ENCODE measurements at places on chromosomes 2 and 18.

- no peak for DNase-seq
Observed at GRCh38 chr2:127128445-127128904, 21.5 kb upstream of the BIN1 start.

- DNase-seq: no peak
Observed at GRCh38 chr18:58991167-58991798, 126.6 kb downstream of the ZNF532 start.

DNA sequence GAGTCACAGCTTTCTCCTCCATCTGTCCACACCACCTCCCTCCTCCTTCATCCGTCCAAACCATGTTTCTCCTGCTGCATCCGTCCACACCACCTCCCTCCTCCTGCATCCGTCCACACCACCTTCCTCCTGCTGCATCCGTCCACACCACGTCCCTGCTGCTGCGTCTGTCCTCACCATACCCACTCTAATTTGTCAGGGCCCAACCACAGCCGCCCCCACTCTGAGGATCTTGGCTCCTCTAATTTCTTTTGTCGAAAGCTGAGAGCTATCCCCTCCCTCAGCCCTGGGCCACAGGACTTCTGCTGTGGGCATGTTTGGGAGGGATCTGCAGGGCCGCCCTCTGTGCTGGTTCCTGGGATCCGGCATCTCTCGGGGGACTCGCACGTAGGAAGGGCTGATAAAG, 67.4 kb downstream of the TPO start:
- DNase-seq: no peak

DNA sequence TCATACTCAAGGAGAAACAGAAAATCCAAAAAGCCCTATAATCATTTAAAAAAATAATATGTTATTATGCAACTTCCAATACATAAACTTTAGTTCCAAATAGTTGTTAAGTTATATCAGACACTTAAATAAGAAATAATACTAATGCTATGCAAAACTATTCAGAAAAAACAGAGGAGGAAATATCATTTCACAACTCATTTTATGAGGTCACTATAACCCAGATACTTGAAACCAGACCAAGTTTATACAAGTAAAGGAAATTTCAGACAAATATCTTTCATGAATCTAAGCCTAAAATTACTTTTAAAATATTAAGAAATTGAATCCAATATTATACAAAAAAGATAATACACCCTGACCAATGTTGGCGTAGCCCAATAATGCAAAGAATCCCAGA, 260.8 kb downstream of the CD226 start:
- DNase-seq: no peak

- DNase-seq: no peak
Observed at GRCh38 chr2:204850581-204850980, 305.3 kb downstream of the PARD3B start.

DNA sequence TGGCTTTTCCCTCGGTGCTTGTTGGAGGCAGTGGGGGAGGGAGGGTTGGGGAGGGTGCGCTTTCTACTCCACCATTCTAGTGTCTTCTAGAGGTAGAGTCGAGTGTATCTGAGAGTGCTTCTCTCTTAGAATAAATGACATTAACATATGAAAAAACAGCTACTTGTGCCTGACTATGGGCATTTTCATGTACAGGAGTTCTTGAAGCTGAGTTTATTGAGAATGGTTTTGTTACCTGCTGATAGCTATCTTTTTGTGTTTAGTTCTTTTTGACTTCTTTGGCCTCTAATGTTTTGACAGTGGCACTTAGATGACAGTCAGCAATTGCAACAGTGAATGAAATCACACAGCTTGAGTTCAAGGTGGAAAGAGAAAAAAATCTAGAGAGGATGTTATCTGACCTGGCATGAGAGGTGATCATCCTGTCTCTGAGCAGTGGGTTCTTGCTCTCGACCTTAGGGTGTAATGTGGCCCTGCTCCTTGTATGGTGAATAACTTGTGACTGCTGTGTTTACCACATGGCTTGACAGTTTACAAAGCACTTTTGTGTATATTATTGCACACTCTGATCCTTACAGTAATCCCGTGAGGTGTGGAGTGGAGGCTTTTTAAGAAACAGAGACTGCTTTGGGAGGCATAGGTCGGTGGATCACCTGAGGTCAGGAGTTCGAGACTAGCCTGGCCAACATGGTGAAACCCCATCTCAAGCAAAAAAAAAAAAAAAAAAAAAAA, 86.7 kb downstream of the AGAP1 start:
- no peak for DNase-seq

GRCh38 chr2:25602333-25602723, 71.0 kb downstream of the DTNB start:
- no peak for DNase-seq

GRCh38 chr18:40821596-40822243, 1133.3 kb upstream of the PIK3C3 start:
- DNase-seq: no peak

DNA sequence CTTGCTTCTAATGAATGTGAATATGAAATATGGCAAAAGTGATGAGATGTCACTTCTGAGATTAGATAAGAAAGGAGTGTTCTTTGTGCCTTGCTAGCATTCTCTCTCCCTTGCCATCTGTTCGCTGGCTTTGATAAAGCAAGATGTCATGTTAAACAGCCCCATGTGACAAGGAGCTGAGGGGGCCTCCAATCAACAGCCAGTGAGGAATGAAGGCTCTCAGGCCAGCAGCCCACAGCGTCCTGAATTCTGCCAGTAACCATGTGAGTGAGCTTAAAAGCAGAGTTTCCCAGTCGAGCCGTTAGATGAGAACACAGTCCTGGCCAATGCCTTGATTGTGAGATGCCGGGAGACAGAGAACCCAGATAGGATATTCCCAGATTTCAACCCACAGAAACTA, 198.8 kb downstream of the IRS1 start:
- DNase-seq: no peak

DNA sequence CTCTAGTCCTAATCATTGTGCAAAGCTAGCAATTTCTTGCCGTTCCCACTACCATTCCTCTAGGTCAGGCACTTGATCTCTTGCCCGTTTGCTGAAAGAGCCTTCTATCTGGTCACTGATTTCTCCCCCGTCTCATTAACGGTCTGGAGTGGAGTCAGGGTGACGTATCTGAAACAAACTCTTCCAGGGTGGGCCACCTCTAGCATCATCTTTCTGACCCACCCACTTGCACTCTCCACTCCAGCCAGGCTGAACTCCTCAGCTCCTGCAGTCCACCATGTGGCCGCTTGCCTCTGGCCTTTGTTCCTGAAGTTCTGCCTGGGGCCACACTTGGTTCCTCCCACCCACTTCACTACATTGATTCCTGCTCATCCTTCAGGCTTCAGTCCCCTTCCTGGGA, 13.3 kb downstream of the BCL2 start:
- DNase-seq: no peak
